ENCODE measurements at places on chromosomes 6 and 20.

GRCh38 chr6:33744001-33744848 is 2.5 kb downstream of the IP6K3 start:
- peak; percentile 69 for DNase-seq

DNA sequence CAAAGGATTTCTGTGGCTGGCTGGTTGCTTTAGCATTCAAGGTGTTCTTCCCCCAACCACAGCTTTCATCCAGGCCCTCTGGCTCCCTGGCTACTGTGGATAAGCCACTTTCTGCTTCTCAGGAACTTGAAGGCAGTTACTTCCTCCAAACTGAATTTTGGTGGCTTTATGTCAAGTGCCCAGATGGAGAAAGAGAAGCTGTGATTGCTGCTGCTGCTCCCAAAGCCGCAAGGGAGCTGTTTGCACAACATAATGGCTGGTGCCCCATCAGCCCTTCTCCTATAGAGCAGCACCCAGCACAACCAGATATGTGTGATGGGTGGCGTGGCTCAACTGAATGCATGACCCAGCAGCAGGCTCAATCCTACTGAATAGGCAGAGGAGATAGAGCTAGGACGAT is 465.2 kb downstream of the MAFB start:
- no peak for DNase-seq

DNA sequence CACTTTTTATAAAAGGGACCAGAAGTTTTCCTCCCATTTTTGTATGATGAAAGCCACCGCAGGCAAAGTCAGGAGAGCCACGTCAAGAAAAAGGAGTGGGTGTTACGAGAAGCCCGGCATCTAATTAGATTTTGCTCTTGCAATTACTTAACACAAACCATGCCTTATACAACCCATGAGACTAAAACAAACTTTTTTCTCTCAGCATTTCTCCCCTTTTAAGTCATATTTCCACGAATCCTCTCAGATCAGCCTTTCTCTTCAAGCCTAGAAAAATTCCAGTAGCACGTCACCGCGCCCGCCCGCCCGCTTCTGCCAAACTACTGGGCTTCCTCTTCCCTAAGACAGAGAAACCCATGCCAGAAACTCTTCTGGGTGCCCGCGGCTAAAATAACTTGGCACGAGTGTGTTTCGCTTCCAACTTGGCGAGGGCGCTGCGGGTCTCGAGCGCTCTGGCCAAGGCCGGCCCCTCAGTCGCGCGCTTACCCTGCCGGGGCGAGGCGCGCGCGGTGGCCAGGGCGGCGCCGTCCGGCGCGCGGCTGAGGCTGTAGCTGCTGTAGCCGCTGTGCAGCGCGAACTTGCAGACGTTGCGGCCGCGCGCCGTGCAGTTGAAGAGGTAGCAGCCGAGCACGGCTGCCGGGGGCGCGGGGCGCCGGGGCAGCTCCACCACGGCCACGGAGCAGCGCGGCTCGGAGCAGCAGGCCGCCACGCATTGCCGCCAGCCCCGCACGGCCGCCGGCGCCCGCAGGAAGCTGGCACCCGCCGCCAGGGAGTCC is 1.0 kb downstream of the LRP11 start:
- DNase-seq: no peak

- DNase-seq: no peak
Measured at GRCh38 chr6:158121335-158121734, 46.7 kb downstream of the SERAC1 start.

DNA sequence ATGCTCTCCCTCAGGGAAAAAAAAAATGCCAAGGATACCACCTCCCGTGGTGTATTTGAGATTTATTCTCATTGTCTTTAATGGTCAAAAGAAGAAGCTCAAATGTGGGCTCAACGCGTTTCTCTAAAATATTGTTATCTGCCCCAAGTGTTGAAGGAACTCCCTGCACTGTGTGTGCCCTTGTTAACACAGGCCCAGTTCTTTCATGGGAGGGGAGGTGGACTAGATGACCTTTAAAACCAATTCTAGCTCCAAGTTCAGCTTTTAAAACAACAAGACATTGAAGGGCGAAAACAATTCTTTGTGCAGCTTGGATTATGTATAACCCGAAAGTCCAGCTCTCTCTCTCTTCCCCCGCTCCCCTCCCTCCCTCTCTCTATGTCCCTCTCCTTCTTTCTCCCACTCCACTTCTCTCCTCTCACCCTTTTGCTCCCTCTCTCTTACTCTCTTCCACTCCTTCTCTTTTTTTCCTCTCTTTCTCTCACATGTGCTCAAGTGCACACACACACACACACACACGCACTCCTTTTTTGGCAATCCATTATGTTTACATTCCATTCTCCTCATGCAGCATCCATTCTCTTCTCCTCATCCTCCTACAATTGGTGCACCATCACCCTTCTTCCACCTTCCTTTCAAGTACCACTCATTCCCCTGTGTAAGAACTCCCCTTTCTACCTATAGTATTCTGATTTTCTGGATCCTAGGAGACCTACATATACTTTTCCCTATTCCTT is 8.5 kb downstream of the HLA-DMB start:
- no peak for DNase-seq

DNA sequence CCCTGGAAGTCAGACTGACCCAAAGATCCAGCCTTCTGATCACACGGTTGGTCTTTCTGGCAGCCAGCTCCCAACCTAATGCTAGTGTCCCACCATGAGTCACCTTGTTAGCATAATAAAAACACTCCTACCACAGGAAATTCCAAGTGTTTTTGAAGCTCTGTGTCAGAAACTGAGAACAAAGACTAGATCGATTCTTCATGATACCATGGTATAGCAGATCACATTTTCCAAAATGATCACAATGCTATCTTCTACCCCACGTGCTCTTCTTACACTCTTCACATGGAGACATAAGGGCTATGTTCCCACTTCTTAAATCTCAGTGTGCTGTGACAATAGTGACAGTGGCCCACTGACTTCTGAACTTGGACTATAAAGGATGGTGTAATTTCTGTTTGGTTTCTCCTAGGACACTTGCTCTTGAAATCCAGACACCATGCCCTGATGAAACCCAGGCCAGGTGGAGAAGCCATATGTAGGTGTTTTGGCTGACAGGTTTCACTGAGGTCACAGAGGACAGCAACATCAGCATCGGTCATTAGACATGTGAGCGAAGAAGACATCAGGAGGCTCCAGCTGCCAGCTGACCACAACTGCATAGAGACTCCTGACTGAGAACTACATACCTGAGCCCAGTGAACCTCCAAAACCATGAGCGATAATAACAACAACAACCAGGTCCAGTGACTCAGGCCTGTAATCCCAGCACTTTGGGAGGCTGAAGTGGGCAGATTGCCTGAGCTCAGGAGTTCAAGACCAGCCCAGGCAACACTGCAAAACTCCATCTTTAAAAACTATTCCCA is 57.5 kb downstream of the MKKS start:
- DNase-seq: no peak

GRCh38 chr20:35000311-35000921 is 44.7 kb downstream of the MYH7B start:
- no peak for DNase-seq

DNA sequence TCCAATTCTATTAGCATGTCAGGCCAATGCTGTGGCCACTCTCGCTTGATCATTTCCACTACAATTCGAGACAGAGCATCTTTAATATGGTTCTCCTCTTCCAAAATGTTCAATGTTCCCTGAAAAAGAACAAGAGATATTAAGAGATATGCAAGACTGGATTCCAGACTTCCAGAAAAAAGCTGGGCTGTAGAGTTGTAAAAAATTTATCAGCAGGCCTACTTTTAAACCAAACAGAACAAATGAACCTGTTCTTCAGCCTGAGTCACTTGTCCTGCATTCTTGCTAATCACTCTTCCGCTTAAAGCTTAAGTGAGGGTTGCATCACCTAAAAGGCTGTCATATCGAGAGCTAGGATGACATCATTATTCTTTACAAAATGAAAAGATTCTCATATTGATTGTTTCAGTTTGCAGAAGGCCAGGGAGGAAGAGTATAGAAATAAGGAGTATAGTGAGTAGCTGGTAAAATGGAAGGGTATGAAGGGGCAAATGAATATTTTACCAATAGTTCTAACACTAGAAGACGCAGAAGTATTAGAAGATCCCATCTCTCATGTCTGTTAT is 4.9 kb downstream of the XPO5 start:
- DNase-seq: no peak

GRCh38 chr6:169082817-169083507 is 170.7 kb downstream of the THBS2 start:
- no peak for DNase-seq

- no peak for DNase-seq
Measured at GRCh38 chr20:23774081-23774480, 23.3 kb upstream of the CST1 start.

DNA sequence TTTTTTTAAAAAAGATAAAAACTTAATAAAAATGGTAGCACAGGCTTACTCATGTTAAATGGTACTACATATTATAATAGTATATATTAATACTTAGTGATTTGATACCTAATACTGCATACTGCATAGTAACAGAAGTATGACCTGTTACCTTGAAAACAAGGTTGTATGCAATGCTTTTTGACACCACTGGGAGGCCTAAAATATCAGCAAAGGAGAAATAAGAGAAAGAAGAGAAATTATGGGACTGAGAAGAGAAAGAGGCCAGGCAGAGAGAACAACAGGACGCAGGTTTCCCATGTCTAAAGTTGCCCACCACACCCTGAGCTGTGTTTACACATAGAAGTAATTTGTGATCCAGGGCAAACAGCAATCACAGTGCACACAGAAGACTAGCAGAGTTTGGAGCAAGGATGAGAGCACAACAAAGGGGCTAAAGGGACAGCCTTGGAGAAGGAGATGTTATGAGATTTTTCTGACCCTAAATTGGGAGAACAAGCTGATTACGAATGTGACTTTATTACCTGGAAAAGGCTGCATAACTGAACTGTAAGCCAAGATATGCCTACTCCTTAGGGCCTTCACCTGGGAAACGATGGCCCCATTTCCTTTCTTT is 73.2 kb downstream of the ROS1 start:
- DNase-seq: no peak

GRCh38 chr20:47606983-47607613 is 105.4 kb downstream of the NCOA3 start:
- DNase-seq: no peak

DNA sequence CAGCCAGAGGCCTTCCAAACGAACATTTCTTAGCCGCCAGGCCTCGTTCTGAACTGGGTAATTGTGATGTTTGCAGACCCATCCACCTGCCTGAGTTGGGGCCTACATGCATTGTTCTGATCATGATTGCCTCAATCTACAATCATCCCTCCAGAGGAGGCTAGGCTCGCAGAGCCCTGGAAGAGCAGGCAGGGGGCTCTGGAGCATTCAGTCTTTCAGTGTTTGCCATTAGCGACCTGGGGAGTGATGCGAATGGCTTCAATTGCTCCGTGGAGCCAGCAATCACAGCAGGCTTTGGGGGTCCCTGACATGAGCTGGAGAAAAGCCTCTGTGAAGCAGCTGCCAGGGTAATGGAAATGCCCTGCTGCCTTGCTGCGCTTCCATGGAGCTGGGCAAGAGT is 22.0 kb downstream of the SNAP25 start:
- DNase-seq: no peak

GRCh38 chr6:83860782-83861495 is 1.4 kb downstream of the CYB5R4 start:
- no peak for DNase-seq

DNA sequence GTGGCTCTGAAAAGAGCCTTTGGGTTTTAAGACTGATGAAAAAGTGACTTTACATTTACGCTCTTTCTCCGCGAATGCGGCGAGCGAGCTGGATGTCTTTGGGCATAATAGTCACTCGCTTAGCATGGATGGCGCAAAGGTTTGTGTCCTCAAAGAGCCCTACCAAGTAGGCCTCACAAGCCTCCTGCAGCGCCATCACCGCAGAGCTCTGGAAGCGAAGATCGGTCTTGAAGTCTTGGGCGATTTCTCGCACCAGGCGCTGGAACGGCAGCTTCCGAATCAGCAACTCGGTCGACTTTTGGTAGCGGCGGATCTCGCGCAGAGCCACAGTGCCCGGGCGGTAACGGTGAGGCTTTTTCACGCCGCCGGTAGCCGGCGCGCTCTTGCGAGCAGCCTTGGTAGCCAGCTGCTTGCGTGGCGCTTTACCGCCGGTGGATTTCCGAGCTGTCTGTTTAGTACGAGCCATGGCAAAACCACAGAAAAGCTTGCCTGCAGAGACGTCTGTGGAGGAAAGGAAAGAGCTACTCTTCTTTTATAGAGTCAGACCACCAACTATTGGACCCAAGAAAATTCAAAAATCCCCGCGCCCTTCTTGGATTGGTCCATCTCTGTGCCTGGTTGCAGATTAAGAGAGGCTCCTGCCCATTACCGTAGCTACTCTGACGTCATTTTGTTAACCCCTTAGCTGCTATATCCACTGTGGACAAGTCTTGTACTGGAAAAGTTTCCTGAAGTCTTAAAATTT is 55.5 kb upstream of the HFE start:
- DNase-seq: peak; percentile 81

GRCh38 chr6:149323925-149324324 is 6.4 kb downstream of the TAB2 start:
- DNase-seq: no peak

DNA sequence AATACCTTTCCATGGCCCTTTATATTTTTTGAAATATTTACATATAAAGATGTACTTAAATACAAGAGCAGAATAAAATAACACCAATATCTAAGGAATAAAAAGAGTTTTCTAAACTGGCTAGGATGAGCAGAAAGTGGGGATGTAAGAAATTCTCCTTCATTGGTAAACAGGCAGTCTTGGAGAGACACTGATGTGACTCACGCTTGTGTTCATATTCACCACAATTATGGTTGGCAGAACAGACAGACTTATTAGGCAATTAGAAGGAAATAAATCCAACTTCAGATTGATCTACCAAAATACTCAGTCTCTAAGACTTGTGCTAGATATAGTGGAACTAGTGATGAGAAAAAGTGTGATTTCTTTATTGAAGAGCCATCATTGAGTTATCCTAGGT is 463.7 kb downstream of the CDC5L start:
- no peak for DNase-seq

- DNase-seq: no peak
Measured at GRCh38 chr20:9134346-9134745, 65.5 kb downstream of the PLCB4 start.

- DNase-seq: no peak
Measured at GRCh38 chr20:24648481-24648880, 179.1 kb downstream of the SYNDIG1 start.

DNA sequence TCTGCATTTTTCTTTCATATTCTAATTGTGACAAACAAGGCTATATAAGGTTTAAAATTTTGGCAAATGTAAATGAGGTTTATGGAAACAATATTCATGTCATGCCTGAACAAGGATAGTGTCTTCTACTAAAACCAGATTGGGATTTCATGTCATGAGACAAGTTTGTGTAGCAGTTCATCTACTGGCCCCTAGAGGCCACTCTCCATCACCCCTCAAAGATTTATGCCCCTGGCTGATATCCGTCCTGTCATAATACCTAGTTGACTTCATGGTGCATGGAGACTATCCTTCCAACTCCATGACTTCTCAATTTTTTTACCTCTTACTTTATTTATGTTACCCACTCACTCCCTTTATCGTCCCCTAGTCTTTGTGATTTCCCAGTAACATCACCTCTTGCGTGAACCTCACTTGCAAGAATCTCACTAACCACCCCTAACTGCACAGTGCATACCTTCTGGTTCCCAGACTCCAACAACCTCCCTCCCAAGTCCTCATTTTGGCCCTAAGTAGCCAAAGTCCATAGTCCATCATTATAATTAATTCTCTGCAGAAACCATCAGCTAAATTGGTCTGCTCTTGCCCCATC is 179.8 kb downstream of the TASP1 start:
- no peak for DNase-seq

All from stimulated activated CD4-positive, alpha-beta T cell treated with anti-CD3 and anti-CD28 coated beads, Interleukin-15, amount 100 ng/mL, for 48 hours (primary cell).